Heart left ventricle (tissue), 16 donors: ENCODE measurements at places on chromosomes 4 and X.

- DNase-seq = no peak
Measured at GRCh38 chr4:88999392-88999930, 57.5 kb downstream of the FAM13A start.

- no peak for DNase-seq
Measured at GRCh38 chrX:34343001-34343400, 210.9 kb upstream of the FAM47A start.

DNA sequence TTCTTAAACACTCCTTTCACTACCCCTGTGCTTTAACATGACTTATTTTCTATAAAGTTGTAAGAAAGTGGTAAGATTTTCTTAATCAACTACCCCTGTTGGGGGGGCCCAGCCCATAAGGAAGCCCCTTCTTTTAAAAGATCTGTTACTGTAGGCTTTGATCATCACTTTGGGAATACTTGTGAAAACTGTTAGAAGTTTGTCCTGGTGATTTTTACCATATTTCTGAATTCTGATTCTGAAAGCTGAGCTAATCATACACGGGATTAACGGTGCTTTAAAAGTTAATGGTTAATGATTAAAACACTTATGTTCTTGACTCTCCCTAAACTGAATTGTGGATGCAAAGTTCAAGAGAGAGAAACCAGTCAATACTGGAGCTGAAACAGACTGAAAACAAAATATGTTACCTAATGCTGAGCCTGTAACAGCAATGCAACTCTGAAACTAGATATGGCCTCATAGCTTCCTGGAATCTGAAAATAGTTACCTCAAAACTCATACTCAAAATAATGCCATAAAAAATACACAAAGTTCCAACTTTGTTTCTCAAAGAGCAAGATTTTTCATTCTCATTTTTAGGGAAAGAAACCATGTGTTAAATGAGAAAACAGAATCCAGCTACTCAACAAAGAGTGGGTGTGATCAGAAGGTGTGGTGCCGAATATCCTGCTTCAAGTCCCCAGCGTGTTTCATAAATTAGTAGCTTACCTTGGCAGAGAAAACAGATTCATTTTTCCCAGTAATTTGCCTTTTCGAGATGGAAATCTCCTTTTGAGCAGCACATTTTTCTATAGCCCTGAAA is 31.6 kb downstream of the ADH7 start:
- DNase-seq = no peak

DNA sequence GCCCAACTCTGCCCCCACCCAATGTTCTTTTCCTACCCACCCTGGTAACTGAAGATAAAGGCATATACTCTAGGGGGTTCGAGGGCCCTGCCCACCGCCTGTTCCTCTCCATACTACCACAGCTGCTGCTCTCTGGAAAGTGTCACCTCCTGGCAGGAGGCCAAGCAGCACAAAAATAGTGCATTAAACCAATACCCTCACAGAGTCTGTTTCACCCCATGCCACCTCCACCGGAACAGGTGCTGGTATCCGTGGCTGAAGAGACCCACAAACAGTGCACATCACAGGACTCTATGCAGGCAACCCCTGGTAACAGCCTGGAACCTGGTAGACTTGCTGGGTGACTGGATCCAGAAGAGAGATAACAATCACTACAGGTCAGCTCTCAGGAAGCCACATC is 85.1 kb upstream of the CTSO start:
- DNase-seq = no peak
